ENCODE measurements at places on chromosomes 6 and 20.
A peak's percentile ranks its signal among the peaks of the same experiment; 100 is the strongest.

GRCh38 chr20:21514553-21515251 lies 838 bp upstream of the NKX2-2 start:
- DNase-seq = no peak

GRCh38 chr6:129644567-129645015 lies 65.4 kb downstream of the ARHGAP18 start:
- DNase-seq = no peak

DNA sequence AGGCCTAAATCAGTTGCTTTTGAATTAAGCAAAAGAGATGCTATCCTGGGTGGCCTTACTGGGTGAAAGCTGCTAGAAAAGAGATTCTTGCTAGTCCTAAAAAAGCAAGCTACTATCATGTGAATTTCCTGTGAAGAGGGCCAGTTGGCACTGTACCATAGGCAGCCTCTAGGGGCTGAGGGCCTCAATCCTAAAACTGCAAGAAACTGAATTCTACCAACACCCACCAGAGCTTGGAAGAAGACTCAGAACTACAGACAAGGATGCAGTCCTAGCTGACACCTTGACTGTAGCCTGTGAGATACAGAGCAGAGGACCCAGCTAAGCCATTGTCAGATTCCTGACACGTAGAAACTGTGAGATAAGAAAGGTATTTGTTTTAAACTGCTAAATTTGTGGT lies 24.5 kb downstream of the CLIC5 start:
- DNase-seq = no peak

DNA sequence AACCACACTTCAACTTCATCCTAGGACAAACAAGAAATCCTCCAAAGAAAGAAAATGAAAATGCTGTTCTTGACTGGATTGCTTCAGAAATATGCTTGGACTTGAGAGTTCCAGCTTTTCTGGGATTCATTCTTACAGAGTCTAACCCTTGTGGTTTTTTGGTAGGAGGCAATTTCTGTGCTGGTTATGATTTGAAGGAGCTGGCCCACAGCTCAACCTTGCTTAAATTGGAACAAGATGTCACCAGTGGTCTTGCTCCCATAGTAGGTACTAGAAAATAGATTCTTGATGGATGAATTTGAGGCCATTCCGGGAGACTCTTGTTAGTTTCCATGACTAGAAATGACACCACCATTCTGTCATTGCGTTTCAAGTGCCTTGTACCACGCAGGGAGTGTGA lies 54.3 kb upstream of the BMP6 start:
- no peak for DNase-seq

GRCh38 chr6:72084992-72085569 lies 198.7 kb downstream of the RIMS1 start:
- peak; percentile 15 for DNase-seq

DNA sequence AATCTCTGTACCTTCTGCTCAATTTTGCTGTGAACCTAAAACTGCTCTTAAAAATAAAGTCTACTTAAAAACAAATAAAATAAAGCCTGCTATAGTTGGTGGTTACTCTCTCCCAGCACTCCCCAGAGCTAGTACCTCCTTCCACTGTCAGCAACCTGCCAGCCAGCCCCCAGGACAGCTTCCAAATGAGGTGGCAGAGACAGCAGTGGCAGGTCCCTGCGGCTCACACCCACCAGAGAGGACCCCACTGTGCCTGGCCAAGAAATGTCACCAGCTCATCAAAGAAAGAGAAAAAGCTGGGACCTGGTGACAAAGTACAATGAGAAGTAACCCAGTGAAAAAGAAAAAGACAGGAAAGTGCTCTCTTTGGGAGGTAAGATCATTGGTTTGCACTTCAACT lies 15.2 kb downstream of the APMAP start:
- DNase-seq = no peak

DNA sequence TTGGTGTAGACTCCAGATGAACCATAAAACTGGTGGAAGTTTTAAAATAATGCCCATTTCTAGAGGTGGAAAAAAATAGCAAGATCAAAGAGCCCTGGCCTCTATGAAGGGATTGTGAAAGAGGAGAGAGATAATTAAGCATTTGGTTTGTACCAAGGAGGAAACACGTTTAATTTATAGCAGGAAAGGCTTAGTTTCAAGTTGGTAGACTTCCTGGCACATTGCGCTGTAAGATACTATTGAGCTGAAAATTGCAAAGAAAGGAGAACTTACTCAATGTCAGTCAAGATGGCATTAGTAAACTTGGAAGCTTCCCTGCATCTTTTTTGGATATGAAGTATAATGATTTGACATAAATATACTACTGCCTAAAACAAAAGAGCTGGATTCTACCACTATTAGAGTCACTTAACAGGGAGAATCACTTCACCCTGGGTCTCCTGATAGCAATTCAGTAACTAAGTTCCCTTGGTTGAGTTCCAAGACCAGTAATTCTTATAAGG lies 24.4 kb downstream of the MARCKS start:
- no peak for DNase-seq

DNA sequence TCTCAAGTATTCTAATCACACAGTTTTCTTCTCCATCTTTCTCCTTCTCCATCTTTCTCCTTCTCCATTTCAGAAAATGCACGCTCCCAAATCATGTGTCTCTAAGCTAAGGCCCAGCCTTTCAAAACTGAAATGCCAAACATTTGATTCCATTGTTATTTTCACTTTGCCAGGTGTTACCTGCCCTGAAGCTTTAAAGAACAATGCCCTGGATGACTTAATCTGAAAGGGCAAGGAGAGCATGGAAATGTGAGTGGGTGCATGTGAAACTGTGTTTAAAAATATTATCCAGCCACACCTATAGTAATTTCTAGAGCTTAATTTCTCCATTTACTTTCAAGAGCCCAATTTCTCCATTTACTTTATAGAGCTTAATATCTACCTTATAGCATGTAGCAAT lies 42.4 kb upstream of the GCLC start:
- DNase-seq = no peak

DNA sequence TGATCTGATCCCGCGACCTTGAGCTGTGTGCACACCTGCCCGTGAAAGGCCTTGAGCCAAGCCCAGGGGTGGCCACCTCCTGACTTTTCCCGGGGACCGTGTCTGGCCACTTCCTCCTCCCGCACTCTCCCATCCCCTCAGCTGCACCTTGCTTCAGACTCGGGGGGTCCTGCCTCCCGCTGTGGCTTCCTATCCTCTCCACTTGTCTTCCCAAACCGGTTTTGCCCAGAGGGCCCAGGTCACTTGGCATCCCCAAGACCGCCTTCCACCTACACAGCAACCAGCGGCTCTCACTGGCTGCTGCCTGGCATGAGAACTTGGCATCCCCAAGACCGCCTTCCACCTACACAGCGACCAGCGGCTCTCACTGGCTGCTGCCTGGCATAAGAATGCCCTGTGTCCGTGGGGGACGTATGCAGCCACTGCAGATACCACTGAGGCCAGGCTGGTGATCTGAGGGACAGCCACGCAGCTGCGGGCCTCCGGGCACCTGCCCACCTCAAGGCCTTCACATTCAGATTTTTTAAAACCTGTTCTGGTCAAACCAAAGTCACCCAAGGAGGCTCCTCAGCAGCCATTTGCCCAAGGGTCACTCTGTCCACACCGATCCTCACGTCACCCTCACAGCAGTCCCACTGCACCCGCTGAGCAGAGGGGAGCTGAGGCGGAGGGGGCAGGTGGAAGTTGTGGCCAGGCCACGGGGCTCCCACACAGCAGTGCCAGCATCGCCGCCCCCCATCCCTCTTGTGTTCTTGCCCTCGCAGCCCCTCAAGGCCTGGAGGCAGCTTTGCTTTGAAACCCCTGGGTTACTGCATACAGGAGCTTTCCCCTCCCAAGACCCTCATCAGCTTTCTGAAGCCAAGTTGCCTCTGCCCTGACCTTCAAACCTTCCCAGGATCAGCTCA lies 245.5 kb downstream of the TAF4 start:
- DNase-seq = no peak
